ENCODE measurements at places on chromosomes 5 and 9.

DNA sequence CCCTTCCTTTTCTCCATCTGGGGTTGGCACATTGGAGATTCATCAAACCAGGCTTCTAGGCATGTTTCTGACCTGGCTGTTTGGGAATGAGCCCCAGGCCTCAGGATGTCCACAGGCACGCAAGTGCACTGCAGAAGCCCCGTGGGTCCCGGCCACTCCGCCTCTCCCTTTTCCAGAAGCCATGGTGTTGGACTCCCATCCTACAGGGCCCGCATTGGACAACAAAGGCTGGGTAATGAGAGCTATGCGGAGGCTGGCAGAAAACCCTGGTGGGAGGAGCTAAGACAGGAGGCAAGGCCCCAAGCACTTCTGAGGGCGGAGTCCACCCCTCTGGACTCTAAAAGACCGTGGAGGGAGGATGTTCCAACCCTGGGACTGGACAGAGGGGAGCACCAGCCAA, 160.6 kb downstream of the OLFM1 start:
- no peak for DNase-seq

GRCh38 chr5:173714551-173715428, 98.3 kb upstream of the BOD1 start:
- no peak for DNase-seq

DNA sequence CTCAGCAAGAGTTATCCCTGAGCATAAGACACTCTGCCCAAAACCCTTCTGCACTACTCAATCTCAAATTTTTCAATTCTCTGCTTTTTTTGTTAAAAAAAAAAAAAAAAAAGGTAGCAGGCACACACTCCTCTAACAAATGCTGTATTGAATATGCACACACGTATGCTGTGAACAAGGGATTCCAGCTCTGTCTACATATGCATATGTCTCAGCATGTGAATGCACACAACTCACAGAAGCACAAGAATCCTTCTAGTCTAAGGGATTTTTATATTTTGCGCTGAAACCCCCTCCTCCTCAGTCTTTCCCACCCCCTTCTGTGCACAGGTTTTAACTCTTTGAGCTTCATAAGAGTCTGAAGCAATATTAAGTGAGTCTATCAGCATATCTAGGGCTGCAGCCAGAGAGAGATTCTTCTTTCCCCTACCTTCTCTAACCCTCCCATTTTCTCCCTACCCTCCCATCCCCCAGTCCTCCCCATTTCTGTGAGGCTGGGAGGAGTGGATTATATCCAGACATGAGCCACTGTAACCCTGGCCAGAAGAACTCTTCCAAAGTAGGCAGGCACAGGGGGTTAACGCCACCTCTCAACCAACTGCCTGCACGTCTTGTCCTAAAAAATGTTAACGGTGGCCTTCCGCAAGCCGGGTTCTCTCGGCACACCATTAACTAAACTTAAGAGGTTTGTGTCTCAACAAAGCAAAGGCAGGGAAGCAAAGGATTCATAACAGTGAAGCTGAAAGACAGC, 1.0 kb downstream of the GABRB2 start:
- no peak for DNase-seq

DNA sequence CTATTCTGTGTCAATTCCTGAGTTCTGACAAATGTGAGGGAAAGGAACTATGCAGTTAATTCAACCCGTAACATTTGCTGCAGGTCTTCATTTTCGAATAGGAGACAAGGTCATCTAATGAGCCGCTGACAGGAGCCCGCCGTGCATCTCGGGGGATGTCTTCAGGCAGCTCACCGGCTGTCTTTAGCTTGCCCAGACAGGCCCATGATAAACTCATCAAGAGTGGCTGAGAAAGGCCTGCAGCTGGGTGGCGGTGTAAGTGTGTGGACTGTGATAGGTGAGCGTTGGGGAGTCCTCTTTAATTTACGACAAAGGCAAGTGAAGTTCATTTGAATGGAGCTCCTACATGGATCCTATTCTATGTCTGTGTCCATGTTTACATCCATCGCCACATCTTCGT, 190.5 kb downstream of the ADCY2 start:
- no peak for DNase-seq

- DNase-seq, result no peak
Observed at GRCh38 chr9:31393240-31393639, 991.2 kb upstream of the ACO1 start.

- DNase-seq, result no peak
Observed at GRCh38 chr5:169584998-169585451, 1.5 kb downstream of the SPDL1 start.

DNA sequence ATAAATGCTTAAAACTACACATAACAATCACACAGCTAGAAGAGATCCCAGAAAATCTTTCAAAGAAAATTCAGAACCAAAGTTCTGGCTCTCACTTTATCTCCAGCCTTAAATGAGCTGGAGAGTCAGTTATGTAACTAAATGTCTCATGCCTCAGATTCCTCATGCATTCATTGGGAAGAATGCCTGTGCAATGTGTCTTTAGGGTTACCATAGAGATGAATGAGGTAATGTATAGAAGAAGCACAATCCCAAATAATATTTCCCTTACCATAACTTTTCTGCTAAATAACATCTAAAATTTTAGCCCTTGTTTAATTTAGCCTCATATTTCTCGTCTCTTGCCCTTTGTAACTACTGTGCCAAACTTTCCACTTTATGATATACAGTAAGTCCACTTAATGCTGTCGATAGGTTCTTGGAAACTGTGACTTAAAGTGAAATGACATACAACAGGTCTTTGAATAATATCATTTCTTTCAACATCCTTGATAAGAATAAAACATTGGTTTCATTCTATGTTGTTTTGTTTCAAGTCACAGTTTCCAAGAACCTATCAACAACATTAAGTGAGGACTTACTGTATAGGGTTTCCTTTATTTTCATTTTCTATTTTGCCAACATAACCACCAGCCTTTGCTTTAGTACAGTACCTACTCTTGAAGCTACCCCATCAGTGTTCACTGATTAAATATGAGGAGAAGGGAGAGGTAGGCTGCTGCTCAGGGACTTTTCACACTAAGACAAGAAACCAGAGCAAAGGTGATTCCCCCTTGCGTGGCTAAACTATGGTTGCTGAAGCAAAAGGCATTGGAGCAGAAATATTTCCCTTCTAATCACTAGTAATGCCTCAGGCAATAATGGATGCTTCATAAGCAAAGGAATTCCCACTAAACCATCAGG, 295.7 kb upstream of the PTGER4 start:
- no peak for DNase-seq

GRCh38 chr9:136844761-136845464, 2.6 kb downstream of the AJM1 start:
- no peak for DNase-seq

DNA sequence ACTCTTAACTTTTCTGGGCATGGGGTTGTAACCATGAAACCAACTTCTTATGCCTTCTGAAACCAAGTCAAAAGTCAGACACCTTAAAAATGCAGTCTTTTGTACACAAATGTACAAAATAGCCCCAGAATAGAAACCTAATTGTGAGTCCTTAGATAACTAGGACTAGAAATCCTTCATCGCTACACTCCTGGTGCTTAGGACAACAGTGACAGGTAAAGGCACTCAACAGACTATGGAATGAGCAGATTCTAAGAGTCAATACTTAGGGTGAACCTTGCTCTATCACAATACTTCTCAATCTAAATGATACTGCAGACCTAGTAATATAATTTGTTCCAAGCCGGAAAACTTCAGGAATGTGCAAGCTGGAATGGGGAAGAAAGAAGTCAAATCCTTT, 163.7 kb downstream of the PDE4D start:
- no peak for DNase-seq

DNA sequence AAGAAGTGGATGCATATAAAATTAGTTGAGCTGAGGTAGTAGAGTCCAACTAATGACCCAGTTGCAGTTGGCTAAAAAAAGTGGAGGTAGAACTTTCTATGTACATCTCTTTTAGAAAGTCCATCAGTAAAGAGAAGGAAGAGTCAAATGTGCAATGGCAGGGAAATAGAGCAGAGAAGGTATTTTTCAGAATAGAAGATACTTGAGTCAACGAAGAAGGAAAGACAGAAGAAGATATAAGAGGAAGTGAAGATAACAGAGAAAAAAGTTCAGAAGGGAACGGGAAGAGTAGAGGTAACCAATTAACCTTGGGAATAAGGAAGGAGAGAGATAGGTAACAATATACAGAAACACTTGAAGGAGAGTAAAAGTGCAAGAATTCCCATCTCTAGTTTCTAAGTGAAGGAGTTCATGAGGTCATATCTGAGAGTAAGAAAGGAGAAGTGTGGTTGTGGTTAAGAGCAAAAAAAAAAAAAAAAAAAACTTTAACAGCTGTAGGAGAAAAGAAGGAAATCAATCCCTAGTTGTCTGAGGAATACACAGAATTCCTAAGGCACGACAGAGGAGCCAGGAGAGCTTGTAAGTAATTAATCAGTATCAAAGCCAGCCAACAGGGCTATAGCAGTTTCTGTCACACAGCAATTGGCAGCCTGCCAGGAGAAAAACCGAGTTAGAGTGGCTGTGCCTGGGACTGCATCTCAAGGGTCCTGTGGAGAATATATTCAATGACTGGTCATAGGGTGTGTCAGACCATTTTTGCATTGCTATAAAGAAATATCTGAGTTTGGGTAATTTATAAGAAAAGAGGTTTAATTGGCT, 61.0 kb downstream of the ARL15 start:
- no peak for DNase-seq

DNA sequence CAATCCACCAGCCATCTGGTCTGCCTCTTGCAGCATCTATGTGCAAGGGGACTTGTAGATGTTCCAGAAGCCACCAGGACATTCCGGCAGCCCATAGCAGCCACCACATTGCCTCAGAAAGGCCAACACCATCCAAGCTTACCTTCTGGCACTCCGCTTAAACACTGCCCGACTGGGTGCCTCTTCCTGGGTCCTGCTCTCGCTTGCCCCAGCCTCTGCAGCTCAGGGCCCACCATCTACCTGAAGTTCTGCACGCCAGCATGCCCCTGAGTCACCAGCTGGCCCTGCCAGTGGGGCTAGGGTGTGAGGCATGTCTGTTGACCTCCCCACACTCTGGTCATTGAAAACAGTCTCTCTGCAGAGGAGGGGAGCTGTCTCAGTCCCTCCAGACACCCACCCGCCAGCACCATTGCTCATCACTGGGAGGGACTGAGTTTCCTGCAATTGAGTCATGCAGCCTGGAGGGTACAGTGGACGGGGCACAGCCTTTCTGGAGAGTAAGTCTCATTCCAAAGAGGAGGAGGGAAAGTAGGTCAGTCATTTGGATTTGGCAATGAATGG, 16.9 kb upstream of the COL5A1 start:
- DNase-seq, result no peak

GRCh38 chr9:21015129-21015815, 16.2 kb downstream of the HACD4 start:
- no peak for DNase-seq

- DNase-seq, result no peak
Observed at GRCh38 chr9:104780796-104781395, 17.0 kb downstream of the NIPSNAP3B start.

GRCh38 chr5:135139381-135140134, 105.5 kb upstream of the PITX1 start:
- DNase-seq, result peak; percentile 45

- DNase-seq, result no peak
Observed at GRCh38 chr9:123416176-123416575, 60.2 kb downstream of the CRB2 start.

All from HepG2 (cell line).